ENCODE measurements at places on chromosomes 2 and 18.

GRCh38 chr2:227147023-227147422, 17.0 kb downstream of the COL4A4 start:
- no peak for DNase-seq

DNA sequence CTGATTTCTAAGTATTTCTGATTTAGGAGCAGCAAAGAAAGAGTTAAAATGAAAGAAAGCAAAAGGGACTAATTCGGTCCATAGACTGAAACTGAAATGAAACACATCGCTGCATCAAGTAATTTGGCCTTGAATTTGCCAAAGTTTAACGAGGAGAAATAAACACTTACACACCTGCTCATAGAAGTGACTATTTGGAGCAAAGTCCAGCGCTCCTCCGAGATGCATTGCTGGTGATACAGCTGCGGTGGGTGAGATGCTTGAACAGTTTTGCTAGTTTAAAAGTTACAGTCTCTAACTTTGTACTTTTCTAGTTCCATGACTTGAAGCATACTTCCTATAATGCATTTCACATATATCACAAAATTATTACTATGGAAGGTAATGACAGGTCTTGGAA, 18.3 kb downstream of the GALR1 start:
- no peak for DNase-seq

- DNase-seq = no peak
These were observed 854.5 kb upstream of the CRIM1 start for GRCh38 chr2:35501076-35501475.

GRCh38 chr18:24672165-24672941, 211.9 kb downstream of the HRH4 start:
- DNase-seq = no peak

DNA sequence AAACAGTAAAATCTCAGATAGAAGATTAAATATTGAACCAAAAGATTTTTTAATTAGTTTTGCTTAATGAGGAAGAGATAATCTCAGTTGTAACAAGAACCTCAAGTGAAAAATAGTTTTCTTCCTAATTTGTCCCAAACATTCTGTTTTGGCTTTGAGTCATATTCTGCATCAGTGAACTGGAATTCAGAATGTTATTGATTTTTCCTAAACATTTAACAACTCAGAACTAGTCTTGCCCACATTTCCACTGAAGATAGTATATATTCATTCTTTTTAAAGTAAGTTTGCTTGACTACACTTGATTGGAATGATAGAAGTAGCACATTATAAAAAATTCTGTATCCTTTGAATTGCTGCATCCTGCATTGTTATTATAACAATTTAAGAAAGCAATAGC, 85.7 kb upstream of the UGP2 start:
- no peak for DNase-seq

GRCh38 chr2:133673305-133673905, 105.1 kb upstream of the NCKAP5 start:
- no peak for DNase-seq

GRCh38 chr18:48963586-48964470, 13.1 kb upstream of the SMAD7 start:
- DNase-seq = no peak

DNA sequence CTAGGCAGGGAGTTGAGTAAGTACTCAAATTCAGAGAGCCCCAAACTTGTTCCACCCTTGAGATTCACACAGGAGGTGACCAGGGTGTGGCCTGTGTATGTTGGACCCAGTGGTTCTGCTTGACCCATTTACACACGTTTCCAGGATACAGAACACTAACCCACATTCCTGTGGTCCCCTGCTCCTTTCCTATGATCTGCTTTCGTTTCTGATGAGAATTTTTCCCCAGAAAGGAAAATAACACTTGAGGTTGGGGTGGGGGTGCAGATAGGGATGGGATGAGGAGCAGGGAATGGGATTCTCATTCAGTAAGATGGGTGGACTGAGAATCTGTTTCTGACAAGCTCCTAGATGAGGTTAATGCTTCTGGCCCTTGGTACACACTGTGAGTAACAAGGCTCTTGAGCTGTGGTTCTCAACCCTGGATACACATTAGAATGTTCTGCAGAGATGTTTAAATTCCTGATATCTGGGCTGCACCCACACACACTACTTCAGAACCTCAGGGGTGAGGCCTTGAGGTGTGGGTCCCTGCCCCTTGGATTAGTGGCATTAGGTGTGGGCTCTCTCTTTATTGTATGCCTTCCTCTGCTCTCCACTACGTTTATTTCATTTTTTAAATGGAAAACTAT, 58.4 kb downstream of the TPGS2 start:
- DNase-seq = no peak

DNA sequence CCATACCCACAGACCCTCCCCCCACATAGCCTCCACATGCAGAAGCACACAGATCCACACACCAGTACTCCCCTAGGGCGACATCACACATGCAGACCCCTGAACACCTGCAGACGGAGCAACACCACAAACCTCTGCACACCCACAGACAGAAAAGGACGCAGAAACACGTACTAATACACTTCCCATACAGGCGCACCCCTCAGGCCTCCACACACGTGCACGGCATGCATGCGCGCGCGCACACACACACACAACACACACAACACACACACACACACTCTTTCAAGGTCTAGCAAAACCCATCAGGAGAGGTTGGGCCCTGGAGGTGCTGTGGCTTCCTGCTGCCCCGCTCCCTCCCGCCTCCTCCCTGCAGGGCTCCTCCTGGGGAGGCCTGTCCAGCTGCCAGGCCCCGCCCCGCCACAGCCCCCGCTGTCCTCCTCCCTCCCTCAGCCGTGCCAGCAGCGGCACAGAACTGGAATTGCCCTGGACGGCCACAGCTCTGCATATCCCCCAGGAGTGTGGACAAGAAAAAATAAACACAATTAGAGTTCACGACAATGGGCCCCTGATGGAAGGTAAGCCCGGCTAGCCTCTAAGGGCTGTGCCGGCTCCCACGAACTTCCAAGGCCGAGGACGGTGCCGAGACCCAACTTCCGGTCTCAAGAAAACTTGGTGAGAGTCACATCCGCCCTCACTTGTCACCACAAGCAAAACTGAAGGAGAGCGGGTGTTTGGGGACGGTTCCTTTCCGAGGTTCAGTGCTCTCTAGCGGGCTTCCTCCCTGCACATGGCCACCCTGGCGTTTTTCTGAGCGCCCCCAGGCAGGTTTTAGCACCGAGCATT, 6.8 kb downstream of the ZFP36L2 start:
- DNase-seq = peak; percentile 97

DNA sequence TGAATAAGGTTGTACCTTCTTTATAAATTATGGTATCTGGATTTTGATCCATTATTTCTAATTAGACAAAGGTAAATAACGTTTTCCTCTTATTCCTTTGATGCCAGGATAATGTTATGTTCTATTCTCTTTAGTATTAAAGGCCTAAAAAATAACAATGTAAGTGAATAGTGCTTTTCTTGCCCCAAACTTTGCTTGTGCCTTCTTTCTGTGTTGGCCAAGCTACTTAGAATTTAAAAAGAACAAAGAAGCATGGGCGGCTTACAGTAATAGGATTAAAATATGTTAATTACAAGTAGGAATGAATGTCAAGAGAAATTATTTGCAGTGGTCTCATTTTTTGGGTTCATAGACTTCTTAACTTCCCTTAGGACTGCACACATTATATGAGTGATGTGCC, 105.0 kb upstream of the FSIP2 start:
- DNase-seq = no peak

DNA sequence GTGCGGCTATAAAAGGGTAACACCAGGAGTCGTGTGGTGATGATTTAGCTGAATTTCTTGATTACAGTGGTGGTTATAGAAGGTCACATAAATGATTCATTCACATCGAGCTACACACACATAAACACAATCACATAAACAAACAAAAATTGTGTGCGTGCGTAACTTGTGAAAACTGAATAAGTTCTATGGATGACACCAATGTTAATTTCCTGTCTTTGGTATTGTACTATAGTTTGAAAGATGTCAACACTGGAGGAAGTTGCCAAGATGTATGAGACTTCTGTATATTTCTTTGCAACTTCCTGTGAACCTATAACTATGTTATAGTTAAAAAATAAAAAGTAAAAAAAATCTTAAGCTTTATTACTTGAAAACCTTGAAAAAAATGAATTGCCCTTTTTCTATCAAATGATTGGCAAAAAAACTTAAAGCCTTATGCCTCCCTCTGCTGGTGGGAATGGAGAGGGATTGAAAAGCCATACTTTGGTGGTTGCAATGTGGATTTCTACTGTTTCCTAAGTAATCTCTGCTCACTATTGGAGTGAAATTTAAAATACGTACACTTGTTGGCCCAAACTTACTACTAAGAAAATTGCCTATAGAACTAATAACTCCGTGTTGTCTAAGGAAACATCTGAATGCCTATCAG, 227.7 kb downstream of the RPIA start:
- DNase-seq = no peak
